ENCODE measurements at places on chromosomes 12 and 14.

GRCh38 chr12:52279422-52280318 lies 5.2 kb downstream of the KRT86 start:
- peak; percentile 44 for DNase-seq

- no peak for DNase-seq
These were observed 7.9 kb downstream of the MAPK1IP1L start for GRCh38 chr14:55059333-55059732.

DNA sequence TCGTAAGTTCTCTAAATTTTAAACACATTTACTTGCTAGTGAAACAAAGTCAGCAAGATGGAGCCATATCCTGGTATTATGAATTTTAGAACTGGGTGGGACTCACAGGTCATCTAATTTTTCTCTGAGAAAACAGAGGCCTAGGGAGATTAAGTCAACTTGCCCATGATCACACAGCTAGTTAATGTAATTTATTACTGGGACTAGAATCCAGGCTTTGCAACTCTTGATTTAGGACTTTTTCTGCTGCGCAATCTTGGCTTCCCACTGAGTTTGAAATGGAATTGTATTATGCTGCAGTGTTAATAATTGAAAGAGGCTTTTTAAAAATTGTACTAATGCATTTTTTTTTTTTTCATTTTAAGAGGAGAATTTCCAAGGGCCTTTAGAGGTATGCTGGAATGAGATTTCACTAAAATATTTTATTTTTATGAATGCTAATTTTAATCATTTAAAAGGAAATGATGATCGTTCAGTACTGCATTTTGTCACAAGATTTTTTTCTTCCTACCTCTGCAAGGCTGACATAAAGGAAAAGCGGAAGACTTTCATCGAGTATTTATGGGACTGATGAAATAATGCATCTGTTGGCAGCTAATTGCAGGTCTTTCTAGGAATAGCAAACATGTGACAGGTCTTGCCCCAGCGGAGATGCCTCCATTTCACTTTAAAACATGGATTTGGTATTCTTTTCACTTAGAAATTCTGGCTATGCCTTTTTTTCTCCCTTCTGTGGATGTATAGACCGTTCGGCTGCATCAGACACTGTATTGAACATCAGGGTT lies 9.6 kb downstream of the CRADD start:
- no peak for DNase-seq

DNA sequence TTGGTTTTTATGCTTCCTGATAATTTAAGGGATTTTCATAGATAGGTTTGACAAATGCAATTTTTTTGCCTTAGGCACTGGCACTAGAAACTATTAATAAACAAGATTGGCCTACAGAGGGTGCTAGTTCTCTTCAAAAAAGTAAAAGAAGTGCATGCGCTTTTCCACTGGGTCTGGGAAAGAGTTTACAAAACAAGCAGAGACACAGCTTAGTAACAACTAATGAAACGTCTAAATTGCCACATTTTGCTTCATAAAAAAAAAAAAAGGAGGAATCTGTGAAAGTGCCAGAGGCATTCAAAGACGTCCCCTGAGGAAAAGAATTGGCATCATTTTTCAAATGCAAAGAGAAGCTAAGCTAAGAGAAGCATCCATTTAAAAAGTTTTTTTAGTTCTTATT lies 58.3 kb upstream of the EEA1 start:
- no peak for DNase-seq

GRCh38 chr12:52120951-52121823 lies 41.7 kb downstream of the SMIM41 start:
- DNase-seq, result peak; percentile 59

DNA sequence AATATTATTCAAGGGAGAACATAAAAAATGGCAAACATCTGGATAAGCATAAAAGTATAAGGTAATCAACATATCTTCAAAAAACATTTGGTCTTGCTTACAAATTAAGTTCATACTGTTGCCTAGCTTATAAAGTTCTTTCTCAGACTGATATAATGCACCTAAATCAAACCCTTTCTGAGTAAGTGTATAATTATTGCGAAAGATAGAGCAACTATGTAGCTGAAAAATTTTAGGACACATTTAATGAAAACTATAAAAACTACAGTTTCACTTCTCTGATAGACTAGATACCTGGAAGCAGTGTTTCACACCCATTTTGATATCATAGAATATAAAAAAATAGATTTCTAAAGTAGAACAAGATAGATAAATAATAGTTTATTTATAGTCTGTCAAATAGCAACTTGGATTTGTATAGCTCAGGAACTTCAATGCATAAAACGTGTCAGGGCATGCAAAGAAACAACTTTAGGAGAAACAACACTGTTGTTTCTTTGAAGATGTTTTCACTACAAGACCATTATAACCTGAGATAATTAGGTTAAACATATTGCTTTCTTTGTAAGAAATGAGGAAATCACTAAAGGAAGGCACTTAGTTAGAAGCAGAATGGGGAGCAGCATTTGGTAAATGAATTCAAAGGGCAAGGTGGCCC lies 7.6 kb downstream of the CLECL1 start:
- no peak for DNase-seq

GRCh38 chr12:64122154-64122553 lies 99.9 kb downstream of the KICS2 start:
- DNase-seq, result no peak
